ENCODE measurements at places on chromosomes 13 and 19.

GRCh38 chr13:75236774-75237173 is 245.2 kb downstream of the TBC1D4 start:
- DNase-seq = no peak

DNA sequence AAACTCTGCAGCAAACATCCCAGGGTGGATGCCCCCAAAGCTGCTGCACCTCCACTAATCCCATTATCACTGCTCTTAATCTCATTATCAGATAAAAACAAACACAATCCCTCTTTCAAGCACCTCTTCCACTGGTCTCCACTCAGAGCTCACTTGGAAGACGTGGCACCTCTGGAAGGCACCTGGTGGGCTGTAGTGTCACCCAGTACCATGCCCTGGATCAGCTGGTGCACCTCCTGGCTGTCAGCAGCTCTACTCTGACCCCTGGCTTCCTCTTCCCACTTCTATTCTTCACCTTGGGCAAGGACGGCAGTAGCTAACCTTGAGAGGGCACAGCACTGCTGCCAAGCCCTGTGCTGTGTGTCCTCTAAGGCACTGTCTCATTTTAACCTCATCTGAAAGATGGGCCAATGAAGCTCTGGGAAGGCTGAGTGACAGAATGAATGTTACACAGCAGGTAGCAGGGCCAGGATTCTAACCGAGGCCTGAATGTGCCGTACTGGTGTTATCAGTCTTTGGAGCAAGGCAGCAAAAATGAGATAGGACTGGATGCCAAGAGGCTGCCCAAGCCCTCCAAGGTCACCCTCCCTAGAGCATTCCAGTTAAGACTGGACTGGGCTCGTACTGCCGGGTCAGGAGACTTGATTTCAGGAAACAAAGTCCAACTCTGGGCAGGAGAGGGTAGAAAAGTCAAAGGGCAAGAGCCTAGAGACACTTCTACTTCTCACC is 7.4 kb downstream of the BRD4 start:
- DNase-seq = no peak

DNA sequence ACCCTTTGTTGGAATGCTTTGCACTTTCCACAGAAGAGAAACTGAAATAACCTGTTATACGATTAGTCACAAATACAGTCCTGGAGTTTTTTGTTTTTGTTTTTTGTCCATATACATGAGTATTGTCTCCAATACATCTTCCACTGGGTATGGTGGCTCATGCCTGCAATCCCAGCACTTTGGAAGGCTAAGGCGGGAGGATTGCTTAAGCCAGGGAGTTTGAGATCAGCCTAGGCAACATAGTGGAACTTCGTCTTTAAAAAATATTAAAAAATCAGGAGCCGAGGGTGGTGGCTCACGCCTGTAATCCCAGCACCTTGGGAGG is 25.0 kb downstream of the AP2S1 start:
- no peak for DNase-seq

GRCh38 chr13:51883226-51883600 is 21.4 kb downstream of the CCDC70 start:
- no peak for DNase-seq

DNA sequence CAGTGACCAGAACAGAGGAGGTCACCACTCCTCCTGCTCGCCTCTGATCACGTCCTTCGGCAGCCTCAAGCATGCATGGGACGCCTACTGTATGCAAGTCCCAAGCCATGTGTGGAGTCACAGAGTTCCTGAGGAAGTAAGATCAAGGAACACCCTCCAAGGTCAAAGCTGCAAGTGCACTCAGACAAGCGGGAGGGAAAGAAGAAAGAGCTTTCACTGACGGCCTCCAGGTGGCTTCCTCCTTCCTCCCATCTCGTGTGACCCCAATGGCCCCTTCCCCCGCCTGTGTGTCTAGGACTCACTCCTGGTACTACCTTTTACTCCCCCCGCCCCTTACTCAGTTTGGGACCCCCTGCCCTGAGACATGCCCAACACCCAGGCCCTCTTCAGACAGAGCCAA is 6.1 kb downstream of the HAUS8 start:
- no peak for DNase-seq

- no peak for DNase-seq
Observed at GRCh38 chr13:44011036-44011435, 131.3 kb downstream of the LACC1 start.

GRCh38 chr13:98525456-98526181 is 51.3 kb downstream of the STK24 start:
- DNase-seq = no peak

- DNase-seq = peak; percentile 72
Observed at GRCh38 chr19:48962029-48962848, 2.9 kb upstream of the FTL start.

- no peak for DNase-seq
Observed at GRCh38 chr13:77001963-77002587, 10.2 kb downstream of the CLN5 start.

- DNase-seq = peak; percentile 61
Observed at GRCh38 chr19:13228561-13228960, 78.3 kb downstream of the IER2 start.
